ENCODE measurements at places on chromosomes 7 and 10.

DNA sequence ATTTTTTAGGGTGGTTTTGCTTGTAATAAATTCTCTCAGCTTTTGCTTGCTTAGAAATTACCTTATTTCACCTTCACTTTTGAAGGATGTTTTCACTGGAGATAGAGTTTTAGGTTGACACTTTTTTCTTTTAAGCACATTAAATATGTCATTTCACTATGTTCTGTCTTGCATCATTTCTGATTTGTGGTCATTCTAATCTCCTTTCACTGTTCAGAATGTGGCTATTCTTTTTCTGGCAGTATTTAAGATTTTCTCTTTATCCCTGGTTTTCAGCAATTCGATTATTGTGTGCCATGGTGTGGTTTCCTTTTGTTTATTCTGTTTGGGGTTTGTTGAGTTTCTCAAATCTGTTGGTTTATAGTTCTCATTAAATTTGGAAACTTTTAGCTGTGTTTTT, 1065.6 kb downstream of the KCNMA1 start:
- ATAC-seq: no peak

- no peak for ATAC-seq
Measured at GRCh38 chr10:92742331-92743228, 52.8 kb downstream of the HHEX start.

GRCh38 chr10:83195021-83195420, 944.3 kb upstream of the GHITM start:
- ATAC-seq: no peak

DNA sequence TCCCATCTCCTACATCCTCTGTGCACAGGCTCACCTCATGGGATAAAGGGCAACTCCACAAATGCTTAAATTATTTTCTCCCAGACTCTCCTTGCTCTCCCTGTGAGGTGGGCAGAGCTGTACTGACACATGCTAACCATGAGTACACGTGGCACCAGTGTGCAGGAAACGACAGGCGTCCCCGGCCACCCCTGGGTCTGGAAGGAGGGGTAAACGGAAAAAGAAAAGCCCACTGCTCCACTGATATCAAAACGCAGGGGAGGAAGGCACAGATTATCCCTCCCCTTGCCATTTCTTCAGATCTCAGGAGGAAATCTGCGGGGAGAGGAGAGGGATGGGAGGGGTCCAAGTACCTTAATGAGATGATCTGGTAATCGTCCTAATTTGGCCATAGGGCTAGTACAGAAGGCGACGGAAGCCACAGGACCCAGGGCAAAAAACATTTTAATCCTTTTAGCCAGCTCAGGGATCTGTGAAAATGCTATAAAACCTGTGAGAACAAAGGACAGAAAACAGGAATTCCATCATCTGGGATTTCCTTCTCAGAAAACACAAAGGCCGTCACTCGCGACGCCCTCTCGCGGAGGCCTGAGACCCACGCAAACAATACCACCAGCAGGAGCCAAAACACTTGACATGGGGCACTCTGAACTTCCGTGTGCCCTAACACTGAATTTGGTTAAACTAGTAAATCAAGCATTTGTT, 17.8 kb upstream of the CH25H start:
- no peak for ATAC-seq

- no peak for ATAC-seq
Measured at GRCh38 chr10:15262036-15262713, 93.7 kb upstream of the NMT2 start.

DNA sequence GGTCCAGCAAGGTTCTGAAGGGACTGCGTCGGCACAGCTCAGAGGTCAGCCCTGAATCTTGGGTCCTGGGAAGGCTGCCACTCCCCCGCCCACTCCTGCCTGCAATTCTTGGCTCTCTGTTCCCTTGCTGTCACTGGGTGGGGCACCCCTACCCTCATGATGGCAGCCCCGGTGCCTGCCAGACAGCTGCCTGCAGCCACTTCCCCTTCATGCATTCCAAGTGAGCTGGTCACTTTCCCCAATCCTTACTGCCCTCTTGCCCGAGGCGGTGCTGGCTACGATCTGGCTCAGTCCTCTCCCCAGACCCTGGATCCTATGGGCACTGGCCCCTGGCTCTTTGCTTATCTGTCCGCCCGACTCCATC, 14.2 kb downstream of the MYL10 start:
- no peak for ATAC-seq

GRCh38 chr10:127203067-127203466, 6.7 kb upstream of the INSYN2A start:
- ATAC-seq: no peak

DNA sequence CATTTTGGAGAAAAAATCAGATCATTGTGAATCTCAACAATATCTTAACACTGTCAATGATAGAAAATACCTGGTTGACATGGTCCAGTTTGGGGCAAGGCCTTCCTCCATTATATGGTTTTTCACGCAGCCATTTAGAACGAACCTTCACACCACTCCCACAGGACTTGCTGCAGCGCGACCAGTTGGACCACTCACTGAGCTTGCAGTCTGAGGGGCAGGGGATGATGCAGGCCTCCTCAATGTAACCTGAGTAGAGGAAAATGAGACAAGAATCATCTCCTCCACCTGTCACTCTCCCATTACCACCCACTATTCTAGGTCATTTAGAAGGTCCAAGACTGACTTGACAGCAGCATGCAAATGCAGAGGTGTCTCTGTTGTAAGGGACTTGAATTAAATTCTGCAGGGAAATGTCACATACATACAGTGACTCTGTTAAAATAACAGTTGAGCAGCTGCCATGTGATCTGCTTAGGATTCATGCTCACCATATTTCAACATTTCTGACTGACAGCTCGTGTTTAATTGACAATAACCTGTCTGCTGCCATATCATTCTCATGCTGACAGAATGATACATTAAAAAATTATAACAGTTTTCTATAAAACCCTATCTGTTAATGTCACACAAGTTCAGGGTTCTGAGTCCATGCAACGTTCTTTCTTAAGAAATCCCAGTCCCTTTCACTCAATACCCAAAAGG, 403.0 kb downstream of the THSD7A start:
- ATAC-seq: no peak

DNA sequence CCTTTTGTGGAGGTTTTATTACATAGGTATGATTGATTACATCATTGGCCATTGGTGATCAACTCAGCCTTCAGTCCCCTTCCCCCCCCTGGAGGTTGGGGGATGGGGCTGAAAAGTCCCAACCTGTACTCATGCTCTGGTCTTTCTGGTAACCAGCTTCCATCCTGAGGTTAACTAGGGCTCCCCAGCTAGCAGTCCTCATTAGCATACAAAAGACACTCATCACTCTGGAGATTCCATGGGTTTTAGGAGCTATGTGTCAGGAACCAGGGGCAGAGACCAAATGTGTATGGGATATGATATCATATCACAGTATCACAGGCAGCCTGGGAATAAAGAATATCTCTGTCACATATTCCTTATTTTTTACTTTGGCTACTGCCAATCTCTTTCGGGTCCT, 13.6 kb downstream of the CCSER2 start:
- peak; percentile 45 for ATAC-seq

GRCh38 chr7:88401009-88401623, 94.4 kb upstream of the STEAP4 start:
- peak; percentile 52 for ATAC-seq

DNA sequence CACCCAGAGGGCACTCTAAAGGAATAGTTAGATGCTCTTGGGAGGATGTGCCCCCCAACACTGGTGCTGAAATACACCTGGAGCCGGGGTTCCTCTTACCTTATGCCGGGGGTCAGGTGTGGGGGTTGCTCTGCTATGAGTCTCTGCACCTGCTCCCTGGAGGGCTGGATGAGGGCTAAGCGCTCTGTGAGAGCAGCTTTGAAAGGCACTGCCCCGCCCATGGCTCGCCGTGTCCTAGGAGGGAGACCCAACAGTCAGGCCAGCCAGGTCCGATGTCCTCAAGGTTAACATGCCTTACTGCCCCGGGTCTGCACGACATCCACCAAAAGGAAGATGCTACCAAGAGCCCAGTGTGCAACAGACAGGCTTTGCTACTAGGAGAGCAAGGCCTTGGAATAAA, 31.7 kb downstream of the PSPH start:
- no peak for ATAC-seq

GRCh38 chr7:121833991-121834390, 39.0 kb upstream of the PTPRZ1 start:
- ATAC-seq: no peak

GRCh38 chr7:5595545-5596045, 172.0 kb upstream of the TNRC18 start:
- peak; percentile 11 for ATAC-seq

DNA sequence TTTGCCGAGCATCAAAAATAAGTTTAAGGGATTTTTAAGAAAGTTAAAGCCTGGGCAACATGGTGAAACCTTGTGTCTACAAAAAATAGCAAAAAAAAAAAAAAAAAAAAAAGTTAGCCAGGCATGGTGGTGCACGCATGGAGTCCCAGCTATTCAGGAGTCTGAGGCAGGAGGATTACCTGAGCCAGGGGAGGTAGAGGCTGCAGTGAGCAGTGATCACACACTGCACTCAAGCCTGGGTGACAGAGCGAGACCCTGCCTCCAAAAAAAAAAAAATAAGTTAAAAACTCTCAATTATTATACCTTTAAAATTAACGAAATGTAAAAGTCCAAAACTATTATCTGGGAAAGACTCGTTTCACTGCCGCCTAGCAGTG, 35.0 kb upstream of the DAGLB start:
- ATAC-seq: no peak

- ATAC-seq: no peak
Measured at GRCh38 chr10:88466786-88467185, 116.3 kb downstream of the RNLS start.

- no peak for ATAC-seq
Measured at GRCh38 chr10:105342606-105343005, 701.5 kb downstream of the SORCS3 start.

DNA sequence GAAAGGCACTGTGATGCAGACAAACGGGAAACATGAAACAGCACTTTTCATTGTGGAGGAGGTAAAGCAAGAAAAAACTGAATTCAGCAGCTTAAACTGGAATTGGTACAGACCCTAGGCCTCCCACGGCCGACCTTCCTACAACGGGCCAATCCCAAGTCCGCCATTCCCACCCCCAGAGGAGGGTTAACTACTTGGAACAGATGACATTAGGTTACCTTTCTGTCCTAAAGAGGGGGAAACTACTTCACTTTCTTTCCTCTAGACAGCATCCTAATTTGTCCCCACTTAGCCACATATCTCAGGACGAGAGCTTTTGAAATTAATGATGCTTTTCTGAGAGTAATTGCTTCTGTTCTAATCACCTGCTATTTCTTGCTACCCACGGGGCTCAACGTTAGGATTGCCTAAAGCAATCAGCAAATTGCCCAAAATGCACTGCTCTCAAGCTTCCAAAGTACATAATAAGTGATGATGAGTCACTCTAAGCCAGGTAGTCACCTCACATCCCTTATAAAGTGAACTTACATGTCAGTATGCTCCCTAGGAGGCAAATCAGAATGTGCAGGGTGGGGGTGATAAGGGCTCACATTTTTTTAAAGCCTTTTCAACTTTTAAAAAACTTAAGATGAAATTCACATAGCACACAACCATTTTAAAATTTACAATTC, 36.7 kb downstream of the LSM5 start:
- no peak for ATAC-seq

DNA sequence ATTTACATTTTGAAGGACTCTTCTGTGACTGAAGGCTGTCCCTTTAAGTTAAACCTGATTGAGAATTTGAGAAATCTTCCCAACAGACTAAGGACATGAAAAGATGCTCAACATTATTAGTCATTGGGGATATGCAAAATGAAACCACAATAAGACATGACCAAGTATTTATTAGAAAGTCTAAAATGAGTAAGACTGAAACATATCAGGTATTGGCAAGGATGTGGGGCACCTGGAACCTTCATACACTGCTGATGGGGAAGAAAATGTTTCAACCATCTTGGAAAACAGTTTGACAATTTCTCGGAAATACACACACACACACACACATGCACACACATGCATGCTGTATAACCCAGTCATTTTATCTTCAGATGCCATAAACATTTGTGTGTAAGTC, 132.1 kb upstream of the CDK6 start:
- peak; percentile 54 for ATAC-seq

DNA sequence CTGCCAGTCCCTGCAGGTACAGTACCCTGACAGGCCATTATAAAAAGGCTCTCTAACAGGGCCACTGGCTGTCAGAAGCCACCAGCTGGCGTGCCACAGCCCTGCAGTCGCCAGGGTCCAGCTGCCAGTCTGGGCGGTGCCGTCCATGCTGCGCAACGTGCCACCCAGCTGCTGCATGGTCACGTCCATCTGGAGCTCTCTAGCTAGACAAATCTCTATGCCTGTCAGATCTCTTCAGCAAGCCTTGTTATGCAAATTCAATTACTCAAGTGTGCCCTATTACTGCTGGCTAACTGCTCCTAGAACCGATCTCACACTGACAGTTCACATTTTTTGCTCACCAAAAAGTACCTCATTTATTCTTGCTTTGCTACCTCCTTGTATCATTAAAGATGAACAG, 75.9 kb downstream of the HIBADH start:
- no peak for ATAC-seq

GRCh38 chr10:32516567-32517495, 70.9 kb downstream of the CCDC7 start:
- no peak for ATAC-seq

DNA sequence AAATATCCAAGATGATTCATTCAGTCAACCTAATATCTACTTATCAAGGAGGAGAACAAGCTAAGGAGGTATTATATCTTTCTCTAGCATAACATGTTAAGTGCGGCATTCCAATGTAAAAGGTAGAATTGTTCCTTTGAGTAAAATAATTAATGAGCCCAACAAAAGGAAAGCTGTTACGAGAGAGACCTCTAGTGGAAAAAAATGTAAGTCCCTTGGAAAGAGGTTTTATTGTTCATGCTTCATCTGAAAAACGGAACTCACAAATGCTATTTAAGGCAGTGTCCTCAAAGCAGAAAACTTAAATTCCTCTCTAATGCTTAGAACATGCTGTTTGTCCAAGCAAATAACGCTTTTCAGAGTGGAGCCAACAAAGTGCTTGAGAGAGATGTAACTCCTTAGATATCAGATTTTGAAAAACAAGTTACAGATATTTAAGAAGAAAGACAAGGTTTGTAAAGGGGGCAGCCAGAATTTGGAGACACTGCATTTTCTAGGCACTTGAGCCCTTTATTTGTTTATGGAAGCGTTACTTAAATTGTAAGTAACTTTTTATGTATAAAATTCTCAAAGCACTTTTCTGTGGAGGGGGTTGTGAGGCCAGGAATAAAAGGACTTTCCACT, 119.9 kb downstream of the TFEC start:
- no peak for ATAC-seq

Data from activated T-helper 17 cell treated with anti-CD3 and anti-CD28 coated beads, Interleukin-2, amount 50 U/mL, for 72 hours (primary cell).